Stimulated activated CD4-positive, alpha-beta T cell treated with anti-CD3 and anti-CD28 coated beads, Interleukin-1b, Interleukin-23, amount 100 ng/mL, for 1 hour (primary cell): ENCODE measurements at places on chromosomes 2 and 18.
A peak's percentile ranks its signal among the peaks of the same experiment; 100 is the strongest.

GRCh38 chr2:236526455-236527158 lies 43.0 kb upstream of the ACKR3 start:
- no peak for DNase-seq

GRCh38 chr2:106363791-106364190 lies 104.4 kb downstream of the RGPD3 start:
- DNase-seq = no peak

DNA sequence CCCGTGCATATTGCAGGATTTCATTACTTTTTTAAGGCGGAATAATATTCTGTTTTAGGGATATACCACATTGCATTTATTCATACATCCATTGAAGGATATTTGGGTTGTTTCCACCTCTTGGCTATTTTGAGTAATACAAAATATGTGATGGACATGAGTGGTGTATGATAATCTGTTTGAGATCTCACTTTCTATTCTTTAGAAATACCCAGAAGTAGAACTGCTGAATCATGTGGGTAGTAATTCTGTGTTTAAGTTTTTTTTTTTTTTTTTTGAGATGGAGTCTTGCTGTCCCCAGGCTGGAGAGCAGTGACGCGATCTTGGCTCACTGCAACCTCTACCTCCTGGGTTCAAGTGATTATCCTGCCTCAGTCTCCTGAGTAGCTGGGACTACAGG lies 201.4 kb downstream of the NYAP2 start:
- no peak for DNase-seq

GRCh38 chr18:50008306-50008705 lies 186.6 kb downstream of the MYO5B start:
- no peak for DNase-seq

- DNase-seq = no peak
Observed at GRCh38 chr18:42268798-42269197, 313.8 kb downstream of the PIK3C3 start.

DNA sequence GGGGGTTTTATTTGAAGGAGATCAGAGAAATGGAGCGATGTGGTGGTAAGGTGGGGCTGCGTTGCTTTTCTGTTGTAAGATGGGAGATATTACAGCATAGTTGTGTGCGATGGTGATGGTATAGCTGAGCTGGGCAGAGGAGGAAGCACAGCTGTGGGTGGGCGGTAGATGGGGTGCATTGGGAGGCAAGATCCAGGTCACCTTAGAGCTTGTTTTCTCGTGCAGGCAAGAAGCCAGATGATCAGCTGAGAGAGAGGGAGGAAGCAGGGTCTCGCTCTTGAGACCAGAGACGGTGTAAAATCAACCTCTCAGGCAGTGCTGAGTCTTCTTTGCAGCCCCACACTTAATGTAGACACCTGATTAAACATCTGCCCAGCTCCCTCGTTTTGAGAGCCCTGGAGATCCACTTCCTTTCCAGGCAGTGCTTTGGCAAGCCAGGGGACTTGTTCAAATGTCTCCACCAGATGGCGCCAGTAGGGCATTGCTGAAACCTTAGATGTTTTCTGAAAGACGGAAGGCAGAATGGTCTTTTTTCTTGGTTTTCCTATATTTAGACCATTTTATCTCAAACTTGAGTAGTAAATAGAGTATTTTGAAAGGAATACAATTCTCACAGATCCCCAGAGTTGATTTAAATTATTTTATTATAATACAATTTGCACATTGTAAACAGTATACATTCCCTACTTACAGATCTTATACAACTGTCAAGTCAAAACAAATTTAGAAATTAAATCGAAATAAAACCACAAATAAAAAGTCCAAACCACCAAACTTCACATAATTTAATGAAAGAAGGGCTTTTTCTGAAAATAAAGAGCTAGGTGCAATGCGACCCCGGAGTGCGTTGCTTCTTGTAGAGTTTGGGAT lies 21.1 kb upstream of the LYPD6B start:
- peak; percentile 20 for DNase-seq

GRCh38 chr18:59455728-59456276 lies 96.7 kb upstream of the LMAN1 start:
- DNase-seq = no peak

GRCh38 chr2:239758279-239758877 lies 266.8 kb downstream of the NDUFA10 start:
- no peak for DNase-seq

GRCh38 chr2:236786751-236787150 lies 217.1 kb downstream of the ACKR3 start:
- DNase-seq = no peak

DNA sequence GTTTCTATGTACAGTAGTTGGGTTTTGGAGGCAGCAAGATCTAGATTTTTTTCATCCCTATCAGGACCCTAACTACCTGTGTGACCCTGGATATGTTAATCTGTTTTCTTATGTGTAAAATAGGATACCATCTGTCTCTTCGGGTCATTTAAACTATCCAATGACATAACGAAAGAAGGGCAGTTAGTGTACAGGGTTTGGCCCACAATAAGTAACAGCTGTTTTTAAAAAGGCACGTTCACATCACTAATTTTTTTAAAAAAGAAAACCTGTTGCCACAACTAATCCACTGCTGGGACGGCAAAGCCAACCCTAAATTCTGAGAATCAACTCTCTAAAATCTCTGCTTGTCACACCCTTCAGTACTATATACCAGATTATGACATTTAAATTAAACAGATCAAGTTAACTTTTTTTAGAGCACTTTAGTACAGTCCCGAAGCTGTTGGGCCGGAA lies 869 bp downstream of the USP40 start:
- DNase-seq = no peak

DNA sequence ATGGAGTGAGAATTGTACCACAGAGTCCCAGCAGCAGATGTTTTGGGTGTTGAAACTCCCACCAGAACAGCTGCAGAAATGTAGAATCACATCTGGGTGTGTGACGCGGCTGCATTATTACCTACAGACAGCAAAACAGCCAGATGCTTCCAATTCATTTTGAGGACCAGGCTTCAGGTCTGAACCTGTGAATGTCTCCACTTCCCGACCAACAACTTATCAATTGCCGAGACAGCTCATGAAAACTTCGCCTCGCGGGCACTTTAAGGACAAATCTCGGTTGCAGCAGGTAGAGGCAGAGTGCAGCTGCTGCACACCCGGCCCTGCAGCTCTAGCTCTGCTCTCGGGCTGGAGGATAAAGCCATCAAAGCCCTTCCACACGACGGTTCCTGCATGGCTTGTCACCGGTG lies 202.0 kb downstream of the HRH4 start:
- DNase-seq = no peak

- no peak for DNase-seq
Observed at GRCh38 chr18:28922936-28923335, 746.0 kb upstream of the CDH2 start.

DNA sequence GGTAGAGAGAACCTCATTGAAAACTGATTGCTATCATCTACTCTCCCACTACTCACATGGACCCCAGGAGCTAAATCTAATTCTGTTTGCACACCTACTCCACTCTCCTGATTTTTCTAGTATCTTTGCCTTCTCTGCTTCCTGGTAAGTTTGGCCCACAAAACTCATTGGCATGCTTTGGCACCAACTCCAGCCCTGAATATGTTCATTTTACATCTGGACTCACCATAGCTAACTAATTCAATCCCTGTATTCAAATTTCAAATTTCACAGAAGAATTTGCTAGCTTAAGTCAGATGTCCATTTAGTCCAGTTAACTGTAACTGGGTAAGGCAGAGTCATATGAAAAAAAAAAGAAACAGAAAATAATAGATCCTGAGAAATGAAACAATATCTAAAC lies 442.1 kb downstream of the SUCLG1 start:
- DNase-seq = no peak

- DNase-seq = peak; percentile 35
Observed at GRCh38 chr2:172427256-172427989, at the start of gene ITGA6. Gene ITGA6 (plus strand): TSS chr2:172427586.

- DNase-seq = no peak
Observed at GRCh38 chr2:168448980-168449379, 7.1 kb upstream of the CERS6 start.

DNA sequence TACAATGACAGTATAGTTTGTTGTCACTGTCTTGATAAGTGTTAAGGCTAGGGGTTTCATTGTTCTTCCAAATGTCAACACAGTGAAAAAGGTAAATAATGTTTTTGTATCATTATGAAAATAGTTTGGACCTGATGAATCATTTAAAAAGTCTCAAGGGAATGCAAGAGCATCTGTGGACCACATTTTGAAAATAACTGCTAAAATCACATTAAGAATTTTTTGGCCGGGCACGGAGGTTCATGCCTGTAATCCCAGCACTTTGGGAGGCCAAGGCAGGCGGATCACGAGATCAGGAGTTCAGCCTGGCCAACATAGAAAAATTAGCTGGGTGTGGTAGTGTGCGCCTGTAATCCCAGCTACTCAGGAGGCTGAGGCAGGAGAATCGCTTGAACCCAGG lies 10.3 kb downstream of the SCN1A start:
- DNase-seq = no peak

GRCh38 chr2:142582317-142582716 lies 295.1 kb upstream of the KYNU start:
- DNase-seq = no peak

DNA sequence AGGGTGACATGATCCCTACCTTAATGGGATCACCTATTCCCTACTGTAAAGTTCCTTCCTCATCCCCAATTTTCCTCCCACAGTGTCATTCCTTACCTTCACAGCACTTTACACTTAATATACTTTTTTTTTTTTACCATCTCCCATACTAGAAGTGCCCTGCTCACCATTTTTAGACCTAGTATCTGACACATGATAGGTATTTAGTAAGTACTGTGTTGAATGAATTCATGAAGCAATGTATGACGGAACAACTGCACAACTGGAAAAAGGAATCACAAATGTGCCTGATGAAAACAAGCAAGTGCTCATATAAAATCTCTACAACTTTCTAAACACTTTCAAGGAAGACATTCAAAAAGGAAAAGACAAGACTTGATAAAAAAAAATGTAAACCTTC lies 77.0 kb upstream of the ST8SIA5 start:
- DNase-seq = no peak

DNA sequence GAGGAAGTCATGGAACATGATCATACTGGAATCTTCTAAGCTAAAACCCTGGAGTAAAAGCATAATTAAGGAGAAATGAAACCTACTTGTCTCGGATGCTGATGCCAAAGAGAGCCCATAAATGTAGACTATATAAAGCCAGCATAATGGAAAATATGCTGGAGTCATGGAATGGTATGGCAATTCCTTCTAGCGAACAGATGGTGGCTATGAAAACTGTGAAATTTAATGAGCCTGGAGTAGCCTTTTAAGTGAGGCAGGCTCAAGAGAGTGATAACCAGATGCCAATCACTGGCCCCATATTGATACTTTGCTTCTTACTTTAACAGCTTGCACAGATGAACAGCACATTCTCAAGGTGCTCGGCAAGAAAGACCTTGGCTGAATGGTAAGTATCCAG lies 206.3 kb downstream of the PID1 start:
- DNase-seq = no peak

DNA sequence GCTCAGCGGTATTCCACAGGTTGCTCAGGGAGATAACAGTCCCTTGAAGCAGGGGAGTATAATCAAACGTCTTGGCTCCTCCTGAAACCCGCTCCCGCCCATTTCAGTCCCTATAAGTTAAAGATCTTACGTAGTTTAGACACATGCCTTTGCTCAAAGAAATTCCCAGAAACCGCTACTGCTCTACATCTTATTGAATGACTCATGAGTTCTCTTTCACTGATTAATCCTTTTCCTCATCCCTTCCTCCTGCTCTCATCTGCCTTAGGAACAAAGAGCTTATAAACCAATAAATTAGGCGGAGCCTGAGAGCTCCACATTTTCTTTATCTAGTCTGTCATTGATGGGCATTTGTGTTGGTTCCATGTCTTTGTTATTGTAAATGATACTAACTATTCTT lies 4.2 kb upstream of the SERPINB4 start:
- DNase-seq = no peak

- DNase-seq = no peak
Observed at GRCh38 chr2:68317971-68318913, 1.5 kb downstream of the CNRIP1 start.

GRCh38 chr2:72562451-72563153 lies 263.2 kb downstream of the EXOC6B start:
- DNase-seq = no peak

- DNase-seq = no peak
Observed at GRCh38 chr18:76486038-76486437, 9.0 kb downstream of the ZNF516 start.

DNA sequence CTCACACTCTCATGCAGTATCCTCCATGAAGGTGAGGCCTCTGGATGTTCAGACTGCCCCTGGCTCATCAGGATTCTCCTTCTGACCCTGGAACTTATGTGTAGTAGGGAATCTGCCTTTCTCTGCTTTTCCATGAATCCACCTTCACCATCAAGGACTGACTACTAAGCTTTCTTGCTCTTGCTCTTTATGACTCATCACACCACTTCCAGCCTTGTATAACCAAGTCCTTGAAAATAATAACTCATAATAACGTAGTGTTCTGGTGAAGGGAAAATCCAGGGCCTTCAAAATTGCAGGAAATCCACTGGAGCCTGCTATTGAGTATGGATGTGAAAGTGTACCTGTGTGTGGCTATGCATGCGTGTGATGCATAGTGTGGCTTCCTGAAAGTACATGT lies 11.3 kb upstream of the KCNS3 start:
- no peak for DNase-seq

GRCh38 chr18:70015127-70015526 lies 67.5 kb upstream of the CD226 start:
- no peak for DNase-seq

DNA sequence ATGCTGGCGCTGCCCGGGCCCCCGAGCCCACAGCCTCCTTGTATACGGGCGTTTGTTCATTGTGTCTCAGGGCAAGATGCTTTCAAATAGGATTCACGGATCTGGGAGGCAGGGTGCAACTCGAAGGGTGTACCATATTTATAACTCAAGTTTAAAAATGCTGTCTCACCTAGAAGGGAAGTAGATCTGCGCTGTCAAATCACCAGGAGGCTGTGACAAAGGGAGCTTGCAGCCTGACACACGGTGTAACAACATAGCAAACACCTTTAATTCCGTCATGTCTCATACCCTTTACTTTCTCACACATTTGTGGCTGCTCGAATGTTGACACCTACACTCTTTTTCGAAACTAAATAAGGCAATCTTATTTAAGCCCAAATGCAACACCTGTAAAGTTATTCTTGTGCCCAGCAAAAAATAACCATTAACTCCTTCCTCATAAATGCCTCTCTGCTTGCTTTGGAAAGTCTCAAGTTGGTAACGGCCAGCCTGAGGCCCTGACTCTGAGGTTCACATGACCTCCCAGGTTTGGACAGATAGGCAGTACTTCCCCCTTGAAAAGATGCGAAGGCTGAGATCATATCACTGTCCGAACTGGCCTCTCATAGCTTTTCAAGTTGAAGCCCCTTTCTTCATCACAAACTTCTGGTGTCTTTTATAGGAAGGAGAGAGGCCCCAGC lies 11.6 kb downstream of the ZEB2 start:
- no peak for DNase-seq

- DNase-seq = no peak
Observed at GRCh38 chr2:174611854-174612253, 14.2 kb upstream of the WIPF1 start.

DNA sequence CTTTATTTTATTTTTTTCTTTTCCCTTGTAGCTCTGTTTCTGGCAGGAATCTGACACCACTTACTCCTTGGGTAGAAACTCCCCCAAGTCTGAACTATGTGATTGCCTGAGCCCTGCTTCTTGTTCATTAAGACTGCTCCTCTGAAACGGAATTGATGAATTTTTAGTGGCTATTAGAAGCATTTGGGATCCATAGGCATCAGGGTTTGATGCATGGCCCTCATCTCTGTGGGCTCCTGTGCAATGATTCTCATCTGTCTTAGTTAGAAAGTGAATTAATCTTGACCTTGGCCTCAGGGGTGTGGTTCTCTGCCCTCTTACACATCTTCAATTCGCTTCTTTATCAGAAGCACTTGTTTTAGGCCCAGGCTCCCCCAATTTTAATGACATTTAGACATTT lies 31.0 kb upstream of the DARS1 start:
- DNase-seq = no peak
